ENCODE measurements at places on chromosomes 2 and 18.

DNA sequence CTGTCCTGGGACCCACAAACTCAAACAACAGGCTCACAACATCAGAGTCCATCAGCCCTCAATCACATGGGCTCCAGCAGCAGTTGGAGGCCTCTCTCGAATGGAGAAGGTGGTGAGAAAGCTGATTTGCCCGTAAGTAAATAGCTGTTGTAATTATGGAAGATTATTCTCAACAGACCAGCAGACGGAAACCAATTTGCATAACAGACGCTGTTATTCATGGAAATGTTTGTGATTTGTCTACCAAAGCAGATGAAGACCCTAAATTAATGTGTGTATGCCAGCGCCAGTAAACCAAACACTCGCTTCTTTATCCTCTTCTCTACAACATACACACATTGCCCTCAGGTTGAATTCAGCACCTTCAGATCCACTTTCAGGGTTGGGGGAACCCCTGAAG is 23.4 kb upstream of the GALNT14 start:
- no peak for DNase-seq

- DNase-seq = no peak
Measured at GRCh38 chr18:36314754-36315153, 17.2 kb downstream of the FHOD3 start.

DNA sequence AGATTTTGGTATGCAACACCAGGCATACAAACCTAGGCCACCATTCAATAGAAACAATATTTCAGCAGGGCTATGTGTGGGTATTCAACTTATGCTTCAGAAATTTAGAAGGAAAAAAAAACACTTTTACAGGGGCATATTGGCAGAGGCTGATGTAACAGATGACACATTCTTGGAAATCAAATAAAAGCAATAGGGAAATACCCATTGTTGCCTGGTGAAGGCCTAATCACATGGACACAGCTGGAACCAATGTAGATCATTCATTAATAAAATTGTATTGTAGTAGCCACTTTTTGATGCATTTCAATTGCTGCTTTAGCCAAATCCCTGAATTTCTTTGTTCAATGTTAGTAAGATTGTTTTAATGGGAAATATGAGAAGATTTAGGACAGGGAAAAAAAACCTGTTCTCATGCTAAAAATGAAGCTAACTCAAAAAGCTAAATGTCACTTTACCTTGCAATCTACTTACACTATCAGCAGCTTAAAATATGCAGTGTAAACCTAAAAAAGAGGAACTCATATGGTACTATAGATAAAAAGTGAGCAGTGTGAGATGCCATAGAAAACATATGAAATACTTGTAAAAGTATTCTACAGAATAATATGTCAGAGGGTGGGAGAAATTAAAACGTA is 289.4 kb downstream of the ZEB2 start:
- DNase-seq = no peak

DNA sequence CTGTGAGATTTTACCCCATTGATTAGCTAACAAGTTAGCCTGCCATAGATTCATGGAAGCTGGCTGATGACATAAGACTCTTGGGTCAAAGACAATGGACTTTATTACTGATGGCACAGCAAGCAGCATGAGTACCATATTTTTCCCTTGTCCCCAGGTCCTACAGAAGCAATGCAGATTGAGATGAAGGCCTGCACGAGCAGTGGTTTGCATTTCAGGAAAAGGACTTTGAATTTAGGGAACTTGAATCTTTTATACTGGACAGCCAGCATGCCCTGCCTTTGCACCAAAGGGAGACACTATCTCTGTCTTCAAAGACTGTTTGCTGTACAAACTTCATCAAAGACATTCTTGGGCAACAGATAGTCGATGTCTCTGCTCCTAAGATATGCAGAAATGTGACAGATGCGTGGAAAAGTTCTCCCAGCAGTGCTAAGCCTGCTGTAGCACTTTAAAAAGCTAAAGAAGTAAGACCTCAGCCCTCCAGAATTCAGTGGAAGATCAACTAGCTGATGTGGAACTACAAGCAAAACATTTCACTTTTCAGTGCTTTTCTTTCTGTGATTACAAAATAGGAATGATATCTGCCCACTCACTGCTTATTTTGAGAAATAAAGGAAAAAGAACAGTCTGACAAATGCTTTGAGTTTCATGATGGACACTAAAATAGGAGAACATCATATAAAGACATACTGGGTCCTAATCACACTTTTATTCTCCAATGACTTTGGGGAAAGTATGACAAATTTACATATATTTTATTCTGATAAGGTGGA is 44.4 kb upstream of the TANK start:
- DNase-seq = no peak

DNA sequence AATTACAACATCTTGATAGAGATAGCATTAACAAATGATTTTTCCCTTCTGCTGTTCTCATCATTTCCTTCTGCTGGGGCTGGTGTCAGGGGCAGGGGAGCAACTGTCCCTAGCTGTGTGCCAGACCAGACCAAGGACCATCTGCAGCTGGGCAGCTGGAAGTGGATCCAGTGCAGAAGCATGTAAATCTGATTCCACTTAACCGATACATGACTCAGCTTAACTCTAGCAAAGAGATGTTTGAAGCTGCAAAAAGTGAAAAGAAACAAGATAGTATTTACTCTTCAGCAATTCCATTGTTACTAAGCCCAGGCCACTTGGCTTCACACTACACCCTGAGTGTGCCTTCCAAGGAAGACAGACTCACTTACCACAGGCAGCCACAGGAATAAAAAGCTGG is 151.1 kb downstream of the GALNT1 start:
- no peak for DNase-seq

DNA sequence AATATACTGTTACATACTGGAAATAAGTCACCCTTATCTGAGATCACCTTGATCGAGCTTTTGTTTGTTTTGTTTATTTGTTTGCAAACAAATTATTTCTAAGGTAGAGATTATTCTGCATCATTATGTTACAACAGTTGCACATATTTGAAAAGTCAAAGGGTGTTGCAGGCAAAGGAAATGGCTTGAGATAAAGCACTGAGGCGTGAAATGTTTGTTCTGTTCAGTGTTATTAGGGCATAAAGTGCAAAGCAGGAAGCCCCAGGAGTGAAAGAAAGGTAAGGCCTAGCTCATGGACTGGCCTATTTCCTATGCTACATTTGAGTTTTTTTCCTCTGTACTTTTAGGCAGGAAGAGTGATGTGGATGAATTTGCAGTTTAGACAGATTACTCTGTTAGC is 1815.6 kb upstream of the LRRTM1 start:
- DNase-seq = no peak
